ENCODE measurements at places on chromosomes 2 and 18.

DNA sequence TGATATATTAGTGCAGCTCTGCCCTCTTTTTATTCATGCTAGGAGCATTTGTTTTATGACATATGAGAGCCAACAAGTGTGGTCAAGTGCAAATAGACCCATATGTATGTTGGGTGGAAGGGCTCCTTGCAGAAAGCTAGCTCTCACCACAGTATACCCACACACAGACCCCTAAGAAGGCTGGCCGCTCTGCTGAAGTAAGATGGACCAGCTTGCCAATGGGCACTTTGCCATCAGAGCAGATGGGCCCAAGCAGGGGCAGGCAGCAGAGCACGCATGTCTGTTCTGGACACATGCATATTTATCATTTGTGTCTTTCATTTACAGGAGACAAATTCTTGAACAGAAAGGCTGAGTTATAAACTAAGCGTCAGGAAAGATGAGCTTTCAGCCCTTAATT lies 187.5 kb upstream of the DTNA start:
- no peak for DNase-seq

DNA sequence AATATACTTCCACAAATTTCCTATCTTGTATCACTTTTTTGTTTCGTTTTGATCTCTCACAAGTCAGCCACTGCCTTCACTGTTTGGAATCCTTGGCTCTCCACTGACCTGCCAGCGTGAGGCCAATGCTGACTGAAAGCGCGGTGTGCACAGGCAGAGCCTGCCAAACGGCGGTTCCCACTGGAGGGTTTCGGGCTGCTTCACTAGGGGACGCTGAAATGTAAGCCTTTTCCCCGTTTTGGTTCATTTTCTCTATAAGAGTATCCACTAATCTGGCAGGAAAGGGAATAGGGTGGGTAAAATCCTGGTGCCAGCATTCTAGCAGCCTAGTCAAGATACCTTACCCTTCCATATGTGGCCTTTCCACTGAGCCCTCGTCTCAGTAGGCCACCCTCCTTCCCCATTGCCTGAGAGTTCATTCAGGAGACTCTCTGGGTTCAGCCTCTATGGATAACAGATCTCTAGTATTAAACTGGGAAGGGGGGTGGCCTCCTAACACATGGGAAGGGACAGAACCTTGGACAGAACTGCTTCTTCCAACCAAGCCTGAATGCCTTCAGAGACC lies 91.5 kb downstream of the DYM start:
- no peak for DNase-seq

GRCh38 chr18:37864122-37864521 lies 298.5 kb upstream of the CELF4 start:
- no peak for DNase-seq

- DNase-seq, result peak; percentile 57
These were observed 160.7 kb upstream of the NT5C1B start for GRCh38 chr2:18749912-18750526.

DNA sequence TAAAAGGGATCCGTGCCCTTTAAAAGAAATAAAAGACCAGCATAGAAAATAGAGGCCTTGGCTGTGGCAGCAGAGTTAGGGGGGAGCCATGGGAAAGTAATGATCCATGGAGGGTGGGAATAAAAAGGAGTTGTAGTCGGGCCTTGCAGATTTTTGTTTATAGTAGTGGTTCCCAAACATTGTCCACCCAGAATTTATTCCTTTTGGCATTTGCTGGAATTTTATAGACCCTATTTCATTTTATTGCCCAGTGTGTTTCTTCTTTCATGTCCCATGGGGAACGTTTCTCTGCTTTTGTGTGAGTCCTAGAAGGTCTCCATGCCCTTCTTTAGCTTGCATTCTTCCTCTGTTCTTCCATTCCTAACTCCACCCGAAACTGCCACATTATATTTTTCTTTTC lies 222.2 kb downstream of the LTBP1 start:
- no peak for DNase-seq

GRCh38 chr2:186925514-186925913 lies 76.5 kb upstream of the ZSWIM2 start:
- no peak for DNase-seq

GRCh38 chr2:237390235-237390634 lies 23.7 kb downstream of the COL6A3 start:
- DNase-seq, result no peak

- no peak for DNase-seq
These were observed 164.6 kb downstream of the TMEM247 start for GRCh38 chr2:46643951-46644350.

- no peak for DNase-seq
These were observed 89.1 kb upstream of the RIOK3 start for GRCh38 chr18:23363865-23364570.

- no peak for DNase-seq
These were observed 84.9 kb downstream of the ICOS start for GRCh38 chr2:204021290-204022081.

- no peak for DNase-seq
These were observed 16.4 kb upstream of the ARMC9 start for GRCh38 chr2:231181860-231182512.

Data from activated naive CD4-positive, alpha-beta T cell treated with anti-CD3 and anti-CD28 coated beads, Interleukin-2, amount 10 ng/mL, durations not matched to agents 7 days and 5 days (primary cell).